Activated T-helper 1 cell treated with Interleukin-2 at 50 U/mL for 16 hours (primary cell): ENCODE measurements at places on chromosomes 11 and 22.

DNA sequence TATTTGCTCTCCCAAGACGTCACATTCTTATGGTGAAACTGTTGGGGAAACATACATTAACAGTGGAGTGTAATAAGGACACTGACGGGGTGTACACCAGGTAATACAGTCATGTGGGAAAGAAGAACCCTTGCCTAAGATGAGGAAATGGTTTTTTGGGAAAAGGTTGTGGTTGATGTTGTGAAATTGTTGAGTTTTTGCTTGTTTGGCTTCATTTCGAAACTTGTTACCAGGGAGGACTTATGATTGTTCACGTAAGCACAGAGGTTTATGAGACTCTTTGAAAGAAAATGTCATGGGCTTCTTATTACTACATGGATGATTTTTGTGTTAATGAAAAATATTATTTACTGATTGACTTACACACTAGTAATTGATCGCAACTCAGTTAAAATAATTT is 16.8 kb downstream of the ANO3 start:
- no peak for DNase-seq

DNA sequence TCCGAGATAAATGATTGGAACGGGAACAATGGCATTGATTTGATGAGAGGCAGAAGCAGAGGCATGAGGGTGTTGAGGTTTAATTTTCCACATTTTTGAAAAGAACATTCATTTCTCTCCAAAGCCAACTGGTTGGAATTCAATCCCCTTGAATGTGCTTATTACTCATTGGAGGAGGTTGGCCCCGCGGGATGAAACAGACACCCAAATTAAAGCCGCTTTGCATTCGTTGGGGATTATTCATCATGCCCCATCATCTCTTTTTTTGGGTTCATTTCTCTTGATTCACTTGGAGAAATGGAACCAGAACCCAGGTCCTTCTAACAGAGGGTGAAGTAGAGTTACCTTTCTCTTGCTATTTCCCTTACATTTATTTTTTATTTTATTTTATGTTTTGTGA is 47.6 kb upstream of the PARVG start:
- DNase-seq: no peak

- no peak for DNase-seq
These were observed 84.9 kb downstream of the TRPC6 start for GRCh38 chr11:101498891-101499290.

DNA sequence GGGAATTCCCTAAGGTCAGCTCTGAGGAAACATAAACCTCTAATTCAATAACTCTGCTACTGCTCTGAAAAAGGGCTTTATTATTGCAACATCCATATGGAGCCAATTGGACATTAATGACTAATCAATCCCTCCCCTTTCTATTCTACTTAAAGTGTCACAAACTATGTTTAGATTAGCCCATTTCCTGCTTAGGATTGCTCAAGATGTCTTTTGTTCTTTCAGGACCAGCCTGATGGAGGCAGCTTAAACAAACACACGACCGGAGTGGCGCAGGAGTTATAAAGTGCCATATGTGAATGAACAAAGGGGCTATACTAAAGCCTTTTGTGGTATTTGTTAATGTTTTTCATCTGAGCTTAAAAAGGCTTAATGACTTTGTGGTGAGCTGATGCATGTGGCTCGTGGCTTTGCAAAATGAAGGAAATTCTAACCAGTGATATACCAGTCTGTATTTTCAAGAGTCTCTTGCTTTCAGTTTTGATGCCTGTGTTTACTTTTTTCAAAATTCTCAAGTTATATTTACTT is 354.4 kb downstream of the SOX6 start:
- no peak for DNase-seq

DNA sequence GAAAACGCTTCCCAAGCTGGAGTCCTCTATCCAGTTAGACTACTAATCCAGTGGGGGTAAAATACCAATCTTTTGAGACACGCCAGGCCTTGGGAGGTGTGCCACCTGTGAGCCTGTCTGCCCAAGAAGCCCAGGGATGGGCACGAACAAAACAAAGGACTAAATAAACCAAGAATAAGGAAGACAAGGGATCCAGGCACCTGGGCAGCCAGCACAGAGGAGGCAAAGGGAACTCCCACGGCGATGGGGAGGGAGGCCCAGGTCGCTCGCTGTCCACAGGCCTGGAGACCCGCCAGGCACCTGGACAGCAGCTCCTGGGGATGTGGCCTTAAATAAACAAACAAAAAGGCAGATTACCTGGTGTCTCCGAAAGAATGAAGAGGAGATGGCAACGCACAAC is 31.4 kb downstream of the LRFN4 start:
- no peak for DNase-seq

DNA sequence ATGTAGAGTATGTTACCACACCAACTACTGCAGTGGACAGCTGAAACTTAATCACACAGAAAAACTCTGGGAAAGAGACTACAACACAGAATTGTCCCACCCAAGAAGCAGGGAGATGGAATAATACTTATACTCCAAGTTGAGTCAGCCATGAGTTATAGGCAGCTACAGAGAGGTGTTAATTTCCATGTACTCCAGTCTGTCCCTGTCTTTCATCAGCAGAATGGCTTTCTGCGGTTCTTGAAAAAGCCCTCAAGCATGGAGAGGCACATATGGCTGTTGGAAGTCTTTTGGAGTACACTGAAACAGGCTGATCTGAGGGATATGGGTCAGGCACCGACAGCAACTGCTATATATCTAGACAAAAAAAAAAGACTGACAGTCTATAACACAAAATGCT is 219.5 kb downstream of the DLG2 start:
- DNase-seq: no peak
